ENCODE measurements at places on chromosomes 4 and X.

- no peak for DNase-seq
These were observed 12.2 kb downstream of the PAICS start for GRCh38 chr4:56448301-56448700.

DNA sequence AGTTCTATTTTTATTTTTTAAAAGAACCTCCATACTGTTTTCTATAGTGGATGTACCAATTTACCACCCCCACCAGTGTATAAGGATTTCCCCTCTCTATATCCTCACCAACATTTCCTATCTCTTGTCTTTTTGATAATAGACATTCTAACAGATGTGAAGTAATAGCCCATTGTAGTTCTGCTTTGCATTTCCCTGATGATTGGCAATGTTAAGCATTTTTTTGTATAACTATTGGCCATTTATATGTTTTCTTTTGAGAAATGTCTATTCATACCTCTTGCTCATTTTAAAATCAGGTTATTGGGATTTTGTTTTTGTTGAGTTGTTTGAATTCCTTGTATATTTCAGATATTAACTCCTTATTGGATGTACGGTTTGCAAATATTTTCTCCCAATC lies 251.1 kb upstream of the HTR2C start:
- no peak for DNase-seq

GRCh38 chr4:30719454-30720020 lies 632 bp upstream of the PCDH7 start:
- no peak for DNase-seq

DNA sequence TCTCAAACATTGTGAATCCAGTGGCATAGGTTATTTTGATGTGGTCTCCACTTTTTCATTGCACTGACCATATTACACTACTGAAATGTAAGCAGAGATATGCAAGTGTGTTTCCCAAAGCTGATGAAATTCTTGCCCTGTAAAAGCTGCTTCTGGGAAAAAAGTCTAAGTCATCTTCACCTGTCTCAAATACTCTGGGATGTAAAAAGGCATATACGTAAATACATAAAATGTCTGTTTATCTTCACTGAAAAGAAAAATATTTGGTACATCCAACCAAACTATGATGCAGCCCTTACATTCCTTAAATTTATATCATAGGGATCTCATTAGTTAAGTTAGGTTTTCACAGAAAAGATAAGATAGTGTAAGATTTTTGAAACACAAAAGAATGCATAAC lies 7.9 kb downstream of the KDR start:
- DNase-seq = no peak

- DNase-seq = no peak
These were observed 476.9 kb upstream of the SLIT2 start for GRCh38 chr4:19774690-19775256.

- DNase-seq = no peak
These were observed 136.9 kb downstream of the ASMT start for GRCh38 chrX:1751781-1752180.

DNA sequence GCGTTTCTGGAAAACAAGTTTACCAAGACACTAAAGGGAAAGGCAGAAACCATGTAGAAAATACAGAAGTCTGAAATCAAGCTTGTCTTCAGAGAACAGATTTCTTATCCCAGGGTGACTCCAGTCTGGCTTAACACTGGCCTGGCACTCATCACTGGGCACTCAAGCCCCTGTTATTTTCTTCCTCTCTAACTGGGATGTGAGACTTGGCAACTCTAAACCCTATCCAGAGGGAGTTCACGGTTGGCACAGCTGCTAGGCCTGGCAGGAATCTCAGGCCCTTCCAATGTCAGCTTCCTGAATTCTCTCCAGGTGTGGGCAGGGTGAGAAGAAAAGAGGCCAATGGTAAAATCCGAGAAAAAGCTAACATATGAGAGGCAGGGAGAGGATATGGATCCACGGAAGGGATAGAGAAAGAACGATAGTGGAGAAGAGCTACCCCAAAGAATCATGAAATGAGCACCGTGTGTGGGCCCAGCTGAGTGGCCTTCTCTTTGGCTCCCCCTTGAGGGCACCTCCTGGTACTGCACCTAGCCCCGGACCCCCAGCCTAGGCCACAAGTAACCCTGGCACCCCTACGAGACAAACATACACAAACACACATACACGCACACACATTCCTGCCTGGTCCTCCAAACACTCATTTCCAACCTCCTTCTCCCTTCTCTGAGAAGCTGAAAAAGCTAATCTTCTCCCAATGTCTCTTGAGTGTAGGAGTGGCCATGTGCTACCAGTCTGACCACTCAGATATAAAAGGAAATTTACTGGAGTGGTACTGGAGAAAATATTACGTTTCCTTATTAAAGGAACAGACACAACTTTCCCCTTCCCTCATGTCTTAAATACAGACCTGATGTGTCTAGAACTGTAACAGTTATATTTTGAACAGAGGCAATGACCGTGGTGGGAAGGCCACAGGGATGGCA lies 16.6 kb upstream of the PTCHD1 start:
- DNase-seq = peak; percentile 4

DNA sequence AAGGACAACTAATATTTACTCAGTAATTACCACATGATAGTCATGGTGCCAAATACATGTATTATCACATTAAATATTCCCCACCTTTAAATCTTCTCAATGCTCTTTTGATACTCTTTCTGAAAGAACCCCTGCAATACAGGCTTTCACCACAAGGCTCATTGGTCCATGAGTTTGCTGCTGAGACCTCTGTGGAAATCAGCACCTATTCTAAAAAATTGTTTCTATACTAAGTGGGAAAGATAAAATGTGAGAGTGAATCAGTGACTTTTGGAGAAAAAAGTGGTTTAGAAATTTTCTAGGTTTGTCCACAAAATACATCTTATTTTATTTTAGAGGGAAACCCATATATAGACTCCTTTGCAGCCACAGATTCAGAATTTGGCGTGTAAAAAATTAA lies 257.3 kb downstream of the ZIC3 start:
- DNase-seq = no peak

DNA sequence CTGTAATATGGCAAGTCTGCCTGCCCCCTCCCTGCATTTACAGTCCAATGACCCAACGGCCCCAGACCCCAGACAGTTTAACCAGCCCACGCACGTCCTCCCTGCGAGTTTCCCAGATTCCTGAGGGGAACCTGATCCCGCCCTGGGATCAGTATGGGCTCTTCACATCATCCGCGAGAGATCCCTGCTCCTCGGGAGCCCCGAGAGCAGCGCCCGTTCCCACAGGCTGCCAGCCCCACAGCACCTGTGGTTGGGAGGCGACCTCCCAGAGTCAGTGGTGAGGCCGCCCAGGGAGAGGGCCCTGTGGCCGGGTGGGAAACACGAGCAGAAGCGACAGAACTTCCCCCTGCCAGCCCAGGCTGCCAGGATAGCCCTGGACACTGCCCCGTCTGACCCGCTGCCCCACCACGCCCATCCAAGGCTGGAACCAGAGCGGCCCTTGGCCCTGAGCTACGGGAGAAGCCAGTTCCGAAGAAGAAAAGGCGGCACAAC lies 32.8 kb downstream of the TSC22D3 start:
- DNase-seq = no peak

DNA sequence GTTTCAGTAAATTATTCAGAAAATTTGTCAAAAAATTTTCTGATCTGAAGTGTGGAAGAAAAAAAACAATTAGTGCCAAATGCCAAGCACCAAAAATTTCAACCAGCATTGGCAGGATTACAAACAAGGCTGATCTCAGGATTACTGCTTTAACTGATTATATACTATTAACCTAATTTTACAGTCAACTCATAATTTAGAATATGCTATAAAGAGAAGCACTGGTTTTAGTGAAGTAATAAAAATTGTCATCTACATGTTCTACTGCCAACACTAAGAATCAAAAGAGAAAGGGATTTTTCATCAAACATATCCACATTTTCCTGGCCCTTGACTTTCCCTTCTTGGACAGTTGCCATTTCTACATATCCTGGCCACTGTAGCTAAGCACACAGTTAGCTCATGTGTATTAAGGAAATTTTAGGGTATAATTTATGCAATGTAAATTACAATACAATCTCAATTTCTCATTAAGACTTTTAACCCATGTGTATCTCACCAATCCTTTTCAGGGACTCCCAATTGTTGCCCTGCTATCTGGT lies 33.8 kb downstream of the THOC2 start:
- DNase-seq = no peak

GRCh38 chr4:38856524-38857337 lies at the start of gene TLR6:
TSS of gene TLR6 (minus strand) at chr4:38856817. CDS start at chr4:38829473, 27,344 bp downstream.
- DNase-seq = peak; percentile 32

GRCh38 chrX:71095981-71096759 lies 519 bp downstream of the FOXO4 start:
- DNase-seq = no peak

DNA sequence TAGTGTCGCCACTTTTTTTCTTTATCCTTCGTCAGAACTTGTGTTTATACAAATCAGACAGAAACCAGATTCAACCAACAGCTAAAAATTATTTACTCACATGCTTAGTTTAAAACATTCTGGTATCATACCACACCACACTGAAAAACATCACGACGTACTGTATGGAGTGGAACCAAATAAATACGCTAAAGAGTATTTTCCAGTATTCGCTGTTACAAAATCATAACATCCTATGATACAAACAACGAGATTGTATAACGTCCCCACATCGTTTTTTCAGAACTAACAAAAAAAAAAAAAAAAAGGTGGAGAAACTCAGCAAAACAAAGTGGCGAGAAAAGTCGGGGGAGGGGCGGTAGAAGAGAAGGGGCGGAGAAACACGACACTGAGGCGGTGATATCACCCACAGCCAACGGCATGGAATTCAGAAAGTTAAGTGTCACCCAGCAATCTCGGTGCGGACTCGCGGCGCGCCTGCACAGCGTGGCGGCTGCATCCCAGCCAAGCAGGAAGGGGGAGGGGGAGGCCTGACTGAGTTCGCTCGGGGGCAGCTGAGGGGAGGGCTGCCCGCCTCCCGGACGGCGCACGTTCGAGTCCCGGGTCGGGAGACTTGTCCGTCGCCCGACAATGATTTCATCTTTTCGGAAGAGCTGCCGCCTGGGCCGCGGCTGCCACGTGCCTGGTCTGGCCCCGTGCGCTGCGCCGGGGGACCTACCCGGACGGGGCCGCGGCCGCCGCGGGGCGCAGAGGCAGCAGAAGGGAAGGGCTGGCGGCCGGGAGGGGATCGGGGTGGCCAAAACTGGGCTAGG lies 920 bp downstream of the SETD7 start:
- DNase-seq = peak; percentile 80

- no peak for DNase-seq
These were observed 202.3 kb upstream of the CENPE start for GRCh38 chr4:103400405-103400804.

- no peak for DNase-seq
These were observed 570 bp upstream of the RNF128 start for GRCh38 chrX:106725931-106726330.

DNA sequence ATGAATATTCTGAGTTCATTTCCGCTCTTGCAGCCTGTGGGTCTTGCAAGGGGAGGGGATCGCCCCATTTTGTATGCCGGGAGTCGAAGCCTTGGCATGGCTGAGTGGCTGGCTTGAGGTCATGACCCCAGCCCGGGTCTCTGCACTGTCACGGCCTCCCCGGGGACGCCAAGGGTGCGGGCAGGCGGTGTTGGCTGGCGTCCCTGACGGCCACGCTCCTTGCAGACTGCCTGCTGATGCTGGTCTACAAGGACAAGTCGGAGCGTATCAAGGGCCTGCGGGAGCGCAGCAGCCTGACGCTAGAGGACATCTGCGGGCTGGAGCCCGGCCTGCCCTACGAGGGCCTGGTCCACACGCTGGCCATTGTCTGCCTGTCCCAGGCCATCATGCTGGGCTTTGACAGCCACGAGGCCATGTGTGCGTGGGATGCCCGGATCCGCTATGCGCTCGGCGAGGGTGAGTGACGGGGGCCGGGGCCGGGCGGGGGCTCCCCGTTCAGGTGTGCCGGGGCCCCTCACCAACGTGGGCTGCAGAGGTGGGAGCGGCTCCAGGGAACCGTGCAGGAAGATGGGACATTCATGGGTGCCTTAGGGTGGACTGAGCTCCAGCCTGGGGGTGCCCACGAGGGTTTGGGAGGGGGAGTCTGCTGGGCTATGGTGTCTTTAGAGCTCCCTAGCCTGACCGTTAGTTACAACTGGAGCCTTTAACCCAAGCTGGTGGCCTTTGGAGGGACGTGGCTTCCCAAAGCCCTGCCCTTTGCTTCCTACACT lies 10.3 kb downstream of the DOK7 start:
- no peak for DNase-seq

DNA sequence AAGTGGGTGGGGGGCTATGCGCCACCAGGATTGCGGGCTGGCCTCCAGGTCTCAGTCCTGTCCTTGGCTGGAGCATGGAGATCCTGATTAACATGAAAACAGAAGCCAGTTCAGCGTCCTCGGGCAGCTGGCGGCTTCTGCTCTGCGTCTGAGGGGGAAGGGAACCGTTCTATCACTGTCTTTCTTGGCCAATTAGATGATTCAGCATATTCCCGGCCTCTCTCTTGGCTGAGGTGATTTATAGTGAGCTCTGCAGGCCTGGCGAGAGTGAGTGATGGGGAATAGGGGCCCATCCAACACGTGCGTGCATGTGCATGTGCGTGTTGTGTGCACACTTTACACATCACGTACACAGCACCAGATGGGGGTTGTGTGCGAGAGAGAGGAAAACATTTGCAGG lies 145.8 kb upstream of the ATP6AP2 start:
- no peak for DNase-seq

DNA sequence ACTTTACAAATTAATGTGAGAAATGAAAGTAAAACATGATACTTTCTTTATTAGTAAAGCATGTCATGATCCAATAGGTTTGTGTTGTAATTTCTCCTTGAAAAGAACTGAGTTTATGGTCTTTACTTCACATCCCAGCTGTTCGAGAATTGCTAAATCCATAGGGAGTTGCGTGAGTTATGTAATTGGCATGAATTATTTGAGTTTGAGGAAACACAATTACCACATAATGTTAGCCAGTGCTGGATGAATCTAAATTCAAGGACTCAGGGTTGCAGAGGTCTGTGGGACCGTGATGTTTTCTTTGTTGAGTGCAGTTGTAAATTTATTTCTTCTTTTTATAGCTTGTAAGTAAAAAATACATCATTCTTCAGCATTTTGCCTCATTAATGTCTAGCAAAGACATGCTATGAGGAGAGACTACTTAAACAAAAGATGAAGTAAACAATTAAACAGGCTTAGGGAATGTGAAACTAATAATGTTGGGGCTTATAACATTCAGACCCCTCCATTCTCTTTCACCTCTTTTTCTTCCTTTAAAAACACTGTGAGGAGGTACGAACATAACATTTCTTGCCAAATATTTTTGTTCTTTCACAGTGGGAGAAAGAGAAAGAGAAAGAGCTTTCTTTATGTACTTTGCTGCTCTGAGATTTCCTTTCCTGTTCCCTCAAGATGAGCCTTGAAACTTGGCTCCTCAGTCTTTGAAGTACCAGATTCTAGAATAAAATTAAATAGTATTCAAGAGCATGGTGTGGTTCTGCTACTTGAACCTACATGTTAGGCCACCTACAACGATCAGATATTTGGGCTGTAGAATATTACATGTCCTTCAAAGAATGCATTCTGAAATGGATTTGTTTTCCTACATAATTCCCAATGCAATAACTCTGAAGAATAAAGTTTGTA lies 159.6 kb upstream of the ANK2 start:
- no peak for DNase-seq

GRCh38 chrX:139560221-139560620 lies 29.7 kb downstream of the F9 start:
- DNase-seq = no peak

Measured in T-helper 2 cell treated with Interferon-gamma antibody and Interleukin-4, amounts not matched to agents 5 μg/mL and 100 μg/mL, for 36 hours (primary cell).